Kidney (tissue), 22 donors: ENCODE measurements at places on chromosomes 7 and 10. TPM values are rescaled to one million over a fixed set of nuclear protein-coding genes. Genes with fewer than 3 reads are reported as not detected.

Gene CTBP2
- total RNA-seq: 111 TPM

- no peak for DNase-seq
Measured at GRCh38 chr10:95788830-95789229, 32.9 kb downstream of the ENTPD1 start.

DNA sequence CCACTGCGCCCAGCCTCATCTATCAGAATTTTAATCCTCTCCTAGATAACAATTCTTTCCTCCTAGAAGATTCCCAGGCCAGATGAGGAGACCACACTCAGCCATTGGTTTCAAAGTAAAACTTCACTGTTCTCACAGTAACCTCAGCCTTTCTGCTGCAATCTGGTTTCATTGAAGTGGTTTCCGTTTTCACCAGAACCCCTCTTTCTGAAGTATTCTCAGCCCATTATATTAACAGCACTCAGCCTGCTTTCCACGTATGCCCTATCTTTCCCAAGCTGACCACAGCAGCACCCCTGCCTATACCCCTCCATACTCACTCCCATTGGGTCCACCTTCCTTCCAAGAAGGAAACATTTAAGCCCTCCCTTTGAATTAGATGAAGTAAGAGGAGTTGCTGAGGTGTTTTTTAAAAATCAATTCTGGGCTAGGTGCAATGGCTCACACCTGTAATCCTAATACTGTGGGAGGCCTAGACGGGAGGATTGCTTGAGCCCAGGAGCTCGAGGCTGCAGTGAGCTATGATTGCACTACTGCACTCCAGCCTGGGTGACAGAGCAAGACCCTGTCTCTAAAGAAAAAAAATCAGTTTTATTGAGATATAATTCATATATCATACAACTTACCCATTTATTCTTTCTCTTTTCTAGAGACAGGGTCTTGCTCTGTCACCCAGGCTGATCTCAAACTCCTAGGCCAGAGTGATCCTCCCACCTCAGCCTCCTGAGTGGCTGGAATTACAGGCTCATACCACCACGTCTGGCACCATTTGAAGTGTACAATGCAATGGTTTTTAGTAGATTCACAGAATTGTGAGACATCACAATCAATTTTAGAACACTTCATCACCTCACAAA lies 11.3 kb downstream of the PLAU start:
- DNase-seq: no peak

- DNase-seq: no peak
Measured at GRCh38 chr7:147188467-147188866, 1071.9 kb downstream of the CNTNAP2 start.

DNA sequence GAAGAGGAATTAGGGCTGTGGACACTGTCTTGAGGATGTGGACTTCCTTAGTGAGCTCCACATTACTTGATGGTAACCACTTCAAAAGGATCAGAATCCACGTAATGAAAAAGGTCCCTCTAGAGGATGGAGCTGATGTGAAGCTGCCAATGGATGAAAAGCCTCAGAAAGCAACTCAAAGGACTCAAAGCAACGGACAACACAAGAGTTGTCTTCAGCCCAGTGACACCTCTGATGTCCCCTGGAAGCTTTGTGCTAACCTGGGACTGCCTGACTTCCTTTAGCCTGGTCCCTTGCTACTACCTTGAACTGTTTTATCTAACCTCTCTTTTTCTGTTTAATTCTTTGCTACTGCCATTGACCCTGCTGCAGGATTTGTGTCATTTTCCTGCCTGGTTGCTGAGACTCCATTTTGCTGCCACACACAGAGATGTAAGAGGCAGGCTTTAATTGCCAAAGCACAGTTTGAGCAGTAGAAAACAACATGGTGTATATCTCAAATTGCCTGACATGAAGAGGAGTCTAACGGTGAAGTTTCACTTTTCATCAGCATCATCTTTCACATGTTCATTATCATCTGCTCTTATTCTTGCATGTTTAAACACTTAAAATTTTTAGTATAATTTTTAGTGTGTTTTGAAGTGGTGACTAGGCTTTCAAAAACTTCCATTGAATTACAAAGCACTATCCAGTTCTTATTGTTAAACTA lies 11.1 kb upstream of the SGCE start:
- no peak for DNase-seq
